T-cell (primary cell): ENCODE measurements at places on chromosomes 1 and 21.

GRCh38 chr1:109816975-109817535, 53.3 kb upstream of the EPS8L3 start:
- no peak for DNase-seq

- no peak for DNase-seq
Measured at GRCh38 chr1:154846565-154847442, 23.3 kb downstream of the KCNN3 start.

GRCh38 chr1:203754455-203754864, 10.5 kb upstream of the LAX1 start:
- DNase-seq, result peak; percentile 23

DNA sequence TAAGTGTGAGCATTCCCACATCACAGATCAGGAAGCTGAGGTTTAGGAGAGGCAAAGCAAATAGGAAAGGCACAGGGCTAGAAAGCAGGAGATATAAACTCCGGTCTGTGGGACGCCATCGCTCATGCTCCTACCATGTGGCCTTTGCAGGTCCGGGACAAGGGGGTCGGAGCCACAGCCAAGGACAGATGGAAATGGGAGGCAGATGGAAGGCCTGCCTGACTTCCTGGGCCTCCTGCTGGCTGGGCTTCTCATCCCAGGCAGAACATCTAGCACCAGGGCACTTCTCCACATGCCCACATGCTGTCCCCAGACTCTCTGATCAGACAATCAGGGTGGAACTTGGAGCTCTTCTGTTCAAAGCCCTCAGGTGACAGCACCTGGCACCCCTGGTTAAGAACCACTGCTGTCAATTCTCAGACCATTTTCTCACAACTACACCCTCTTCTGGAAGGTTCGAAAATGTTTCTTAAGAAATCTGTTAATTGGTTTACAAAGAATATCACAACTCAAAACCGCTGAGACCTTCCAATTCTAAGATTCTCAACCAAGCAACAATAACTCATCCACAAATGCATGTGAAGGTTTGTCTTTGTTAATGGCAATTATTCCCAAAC, 173.3 kb upstream of the EDN2 start:
- no peak for DNase-seq

GRCh38 chr1:88774151-88774556, 90.1 kb downstream of the PKN2 start:
- DNase-seq, result no peak

DNA sequence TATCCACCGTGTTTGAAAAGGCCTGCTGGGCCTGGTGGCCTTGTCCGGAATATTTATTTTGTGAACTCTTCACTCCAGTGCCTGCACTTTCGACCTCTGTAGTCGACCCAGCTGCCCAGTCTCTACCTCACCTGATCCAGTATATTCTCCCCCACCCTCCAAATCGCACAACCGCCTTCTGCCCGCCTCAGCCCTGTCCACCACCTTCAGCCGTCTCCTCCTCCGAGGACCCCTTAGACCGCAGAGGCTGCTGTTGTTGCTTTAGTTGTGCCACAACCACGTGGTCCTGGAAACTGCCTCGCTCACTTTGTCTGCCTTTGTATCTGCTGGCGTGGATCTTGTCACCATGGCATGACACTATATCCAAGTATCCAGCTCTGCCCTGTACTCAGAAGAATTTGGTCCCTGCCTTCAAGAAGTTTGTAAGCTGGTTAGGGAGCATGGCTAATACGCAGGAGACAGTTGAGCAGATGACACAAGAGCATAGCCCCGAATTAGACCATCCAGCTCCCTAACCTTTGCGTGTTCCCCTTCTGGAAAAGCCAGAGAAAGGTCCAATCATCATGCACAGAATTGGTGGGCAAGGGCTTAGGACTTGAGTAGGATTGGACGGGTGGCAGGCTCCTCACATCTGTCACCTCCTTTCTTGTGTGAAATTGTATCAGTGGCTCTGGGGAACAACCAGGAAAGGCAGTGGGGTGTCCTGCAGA, 1.5 kb downstream of the PHGDH start:
- DNase-seq, result no peak

GRCh38 chr1:228723921-228724320, 11.4 kb upstream of the RHOU start:
- no peak for DNase-seq
